ENCODE measurements at places on chromosomes 7 and 10.

GRCh38 chr10:131511391-131511790 is 199.9 kb upstream of the TCERG1L start:
- no peak for DNase-seq

- DNase-seq = no peak
These were observed 91.5 kb upstream of the EGR2 start for GRCh38 chr10:62907470-62908212.

GRCh38 chr7:8325067-8325466 is 63.1 kb upstream of the ICA1 start:
- no peak for DNase-seq

DNA sequence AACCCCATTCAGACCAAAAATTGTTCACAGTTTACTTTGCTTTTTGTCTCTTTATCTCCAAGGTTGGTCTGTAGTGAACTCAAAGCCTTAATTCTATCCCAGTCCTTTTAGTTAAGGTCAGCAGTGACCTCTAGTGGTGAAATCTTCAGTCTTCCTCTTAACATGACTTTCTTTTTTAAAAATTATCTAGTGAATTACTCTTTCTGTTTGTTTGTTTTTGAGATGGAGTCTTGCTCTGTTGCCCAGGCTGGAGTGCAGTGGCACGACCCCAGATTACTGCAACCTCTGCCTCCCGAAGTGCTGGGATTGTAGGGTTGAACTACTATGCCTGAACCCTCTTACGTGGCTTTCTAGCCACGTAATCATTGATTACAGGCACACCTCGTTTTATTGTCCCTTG is 25.0 kb downstream of the ZNF487 start:
- peak; percentile 0 for DNase-seq

DNA sequence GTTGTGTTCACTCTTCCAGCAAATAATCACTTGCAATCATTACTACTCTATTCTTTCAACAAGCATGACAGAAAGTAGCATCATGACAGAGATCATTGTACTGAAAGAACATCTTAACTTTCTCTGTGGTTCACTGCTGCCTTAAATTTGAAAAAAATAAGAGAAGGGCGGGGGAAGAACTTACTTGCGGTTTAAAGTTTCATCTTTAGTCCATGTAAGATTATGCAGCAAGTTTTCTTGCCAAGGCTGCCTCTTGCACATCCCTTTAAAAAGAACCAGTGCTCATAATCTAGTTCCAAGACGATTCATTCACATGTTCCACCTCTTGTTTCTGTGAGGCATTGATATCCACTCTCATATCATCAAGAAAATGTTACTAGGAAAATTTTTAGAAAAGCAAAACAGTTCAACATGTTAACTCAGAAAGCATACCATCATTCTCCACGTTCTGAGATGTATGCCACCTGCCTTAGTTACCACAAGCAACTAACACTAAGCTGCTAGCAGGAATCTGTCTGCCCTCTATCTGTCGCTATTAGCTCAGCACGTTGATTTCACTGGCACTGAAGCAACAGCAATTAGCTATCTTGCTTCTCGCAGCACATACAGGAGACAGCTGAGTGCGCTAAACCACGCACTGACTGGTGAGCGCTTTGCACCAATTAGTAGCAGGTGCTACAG is at the start of gene PCDH15:
Gene PCDH15, minus strand, starts transcription at position 491 of the 681 bp plus-strand sequence. CDS start 136,969 bp downstream, outside the sequence.
- DNase-seq = no peak

DNA sequence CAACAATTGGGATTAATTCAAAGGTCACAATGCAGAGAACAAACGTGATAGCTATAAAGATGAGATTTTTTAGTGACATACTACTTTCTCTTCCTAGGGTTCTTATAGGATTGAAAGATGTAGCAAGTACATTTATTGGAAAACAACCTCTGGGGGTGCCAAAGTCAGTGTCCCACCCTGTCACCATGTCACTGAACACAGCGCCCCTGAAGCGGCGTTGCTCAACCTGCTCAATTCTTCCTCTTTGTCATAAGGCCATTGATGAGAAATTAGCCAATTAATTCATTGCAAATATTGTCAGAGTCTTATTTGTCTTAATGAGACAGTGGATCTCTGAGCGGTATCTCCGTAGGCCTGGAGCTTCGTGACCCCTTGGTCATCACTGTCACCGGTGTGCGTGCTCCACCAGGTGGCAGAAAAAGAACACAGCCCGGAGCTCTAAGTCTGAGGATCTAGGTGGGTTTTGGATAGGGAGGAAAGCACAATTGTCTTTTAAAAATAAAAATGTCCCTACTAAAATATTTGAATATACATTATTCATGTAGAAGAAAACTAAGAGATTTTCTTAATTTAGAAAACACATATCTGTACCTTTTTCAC is 362.6 kb downstream of the PAXIP1 start:
- DNase-seq = no peak

GRCh38 chr10:116427671-116428070 is at the start of gene PNLIPRP3:
Gene PNLIPRP3, plus strand, starts transcription at chr10:116427847. Its CDS starts 166 bp downstream, at chr10:116428013.
- DNase-seq = no peak

- no peak for DNase-seq
These were observed 6.3 kb downstream of the ABCC2 start for GRCh38 chr10:99788598-99789256.

DNA sequence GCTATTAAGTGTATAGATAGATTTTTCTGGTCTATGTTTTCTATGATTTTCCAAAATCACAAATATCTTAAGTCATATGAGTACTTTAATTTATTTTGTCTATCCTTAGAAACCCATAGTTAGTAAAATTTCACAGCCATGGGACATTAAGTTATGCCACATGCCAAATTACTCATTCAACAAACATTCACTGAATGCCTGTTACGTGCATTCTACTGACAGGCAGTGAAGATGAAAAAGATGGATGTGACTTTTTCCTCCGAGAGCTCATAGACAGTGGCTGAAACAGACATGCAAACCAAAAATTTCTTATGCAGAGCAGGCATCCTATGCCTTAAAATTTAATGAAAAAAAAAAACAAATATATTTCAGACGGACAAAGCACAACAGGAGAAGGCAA is 84.9 kb downstream of the CHRM2 start:
- no peak for DNase-seq

DNA sequence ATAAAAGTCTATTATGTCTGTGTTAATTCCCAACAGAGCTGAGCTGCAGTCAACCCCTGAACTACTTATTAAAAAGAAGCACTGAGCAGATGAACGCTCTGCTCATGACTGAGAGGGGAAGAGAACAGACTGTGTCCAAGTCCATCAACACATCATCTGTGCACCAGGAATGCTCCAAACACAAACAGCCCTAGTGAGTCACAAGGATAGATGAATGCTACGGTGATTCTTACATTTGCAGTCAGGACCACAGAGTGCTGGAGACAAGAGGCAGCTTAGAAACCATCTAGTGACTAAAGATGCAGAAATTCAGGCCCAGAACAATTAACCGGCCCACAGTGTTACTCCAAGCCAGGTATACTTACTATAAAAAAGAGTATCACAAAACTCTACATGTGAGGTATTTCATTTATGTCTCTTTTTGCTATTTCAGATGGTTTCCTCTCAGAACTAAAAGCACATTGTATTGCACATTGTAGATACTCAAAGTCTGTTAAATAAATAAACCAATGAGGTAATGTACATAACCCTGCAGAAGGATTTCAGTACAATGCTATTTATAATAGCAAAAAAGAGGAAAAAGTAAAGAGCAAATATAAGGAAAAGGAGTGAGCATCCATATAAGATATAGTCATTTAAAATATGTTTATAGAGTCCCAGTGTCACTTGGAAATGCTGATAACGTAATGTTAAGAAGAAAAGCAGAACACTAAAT is 159.2 kb downstream of the KCNMA1 start:
- no peak for DNase-seq

GRCh38 chr10:70284542-70285475 is 1.0 kb upstream of the NPFFR1 start:
- no peak for DNase-seq

DNA sequence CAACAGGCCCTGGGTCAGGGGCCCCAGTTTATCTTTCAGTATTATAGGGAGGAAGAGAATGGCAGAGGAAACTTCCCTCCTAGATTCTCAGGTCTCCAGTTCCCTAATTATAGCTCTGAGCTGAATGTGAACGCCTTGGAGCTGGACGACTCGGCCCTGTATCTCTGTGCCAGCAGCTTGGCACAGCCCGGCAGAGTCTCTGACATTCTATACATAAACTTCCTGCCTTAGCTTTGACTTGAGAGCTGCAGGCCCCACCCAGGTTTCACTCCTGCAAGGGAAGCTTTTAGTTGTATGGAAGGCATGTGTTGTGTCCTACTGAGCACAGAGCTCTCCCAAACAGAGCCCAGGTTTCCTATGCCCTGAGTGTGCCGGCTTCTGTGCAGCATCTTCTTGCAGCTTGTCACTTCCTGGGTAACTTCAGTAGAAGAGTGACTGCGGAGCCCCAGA is 205.6 kb upstream of the PRSS58 start:
- DNase-seq = no peak

- DNase-seq = no peak
These were observed 702 bp downstream of the TMEM130 start for GRCh38 chr7:98869027-98869596.

- no peak for DNase-seq
These were observed 49.7 kb upstream of the INHBA start for GRCh38 chr7:41752615-41753014.

DNA sequence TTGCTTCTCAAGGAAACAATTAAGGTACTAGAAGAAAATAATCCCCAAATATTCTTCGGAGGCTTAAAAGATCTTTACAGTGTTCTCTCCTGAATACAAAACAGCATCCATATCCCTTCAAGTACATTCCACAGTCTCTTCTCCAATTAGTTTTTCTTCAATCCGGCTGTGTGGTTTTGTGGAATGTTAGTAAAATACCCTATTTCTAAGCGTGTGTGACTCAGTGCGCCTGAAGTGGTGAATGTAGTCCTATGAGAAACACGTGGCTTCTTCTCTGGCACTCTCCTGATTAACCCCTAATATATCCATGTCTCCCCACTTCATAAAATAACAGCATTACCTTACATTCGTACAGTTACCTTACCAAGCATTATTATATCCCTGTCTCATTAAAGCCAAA is 570.2 kb downstream of the ARL4A start:
- DNase-seq = no peak

DNA sequence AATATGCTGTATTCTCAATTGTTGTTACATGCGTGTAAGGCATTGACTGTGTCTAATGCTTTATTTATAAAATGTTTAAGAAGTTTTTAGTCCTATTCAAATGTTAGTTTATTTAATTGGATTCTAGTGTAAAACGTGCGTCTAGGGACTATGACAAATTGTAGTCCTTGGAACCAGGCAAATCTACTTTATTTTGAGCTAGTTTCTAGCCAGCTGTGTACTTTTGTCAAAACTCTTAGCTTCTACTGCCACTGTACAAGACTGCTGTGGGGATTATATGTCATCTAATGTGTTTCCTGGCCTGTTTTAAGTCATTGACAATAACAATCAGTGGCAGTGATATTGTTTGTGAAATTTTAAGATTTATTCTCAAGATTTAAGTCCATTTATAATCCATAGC is 220.5 kb upstream of the SEMA3D start:
- DNase-seq = no peak

DNA sequence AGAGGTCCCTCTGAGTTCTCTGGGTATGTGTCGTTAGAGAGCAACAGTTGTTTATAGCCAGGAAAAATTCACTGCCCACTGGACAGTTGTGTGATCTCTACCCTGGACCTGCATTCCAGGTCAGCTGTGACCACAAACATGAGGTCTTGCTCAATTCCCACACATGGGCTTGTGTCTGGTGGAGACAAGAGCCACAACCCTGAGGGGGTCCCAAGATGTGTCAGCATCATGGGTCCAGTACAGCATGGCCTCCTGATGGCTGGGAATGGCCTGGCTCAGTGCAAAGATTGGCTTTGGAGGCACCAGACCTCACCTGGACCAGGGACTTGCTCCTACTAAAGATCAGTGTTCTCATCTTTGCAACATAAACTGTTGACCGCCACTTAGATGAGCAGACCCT is 751.6 kb downstream of the GRID1 start:
- no peak for DNase-seq

DNA sequence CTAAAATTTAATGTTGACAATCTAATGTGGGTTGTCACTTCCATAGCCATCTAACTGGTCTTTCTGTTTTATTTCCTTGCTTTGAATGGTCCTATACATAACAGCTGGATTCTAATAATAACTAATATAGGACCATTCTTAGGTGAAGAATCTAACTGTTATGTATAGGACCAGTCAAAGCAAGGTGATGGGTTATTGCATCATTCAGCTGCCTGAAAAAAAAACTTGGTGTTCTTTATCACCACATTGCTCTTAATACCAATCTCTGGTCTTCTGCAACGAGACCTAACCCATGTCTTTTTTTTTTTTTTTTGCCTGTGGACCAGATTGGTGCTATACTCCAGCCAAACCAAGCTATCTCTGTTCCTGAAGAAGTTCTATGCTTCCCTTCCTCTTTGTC is 45.7 kb upstream of the SLC39A12 start:
- DNase-seq = no peak

- DNase-seq = no peak
These were observed 110.6 kb downstream of the TCERG1L start for GRCh38 chr10:131200856-131201470.

GRCh38 chr10:789831-790701 is 100.6 kb upstream of the DIP2C start:
- DNase-seq = no peak

GRCh38 chr7:91314591-91315323 is 50.5 kb downstream of the FZD1 start:
- no peak for DNase-seq

DNA sequence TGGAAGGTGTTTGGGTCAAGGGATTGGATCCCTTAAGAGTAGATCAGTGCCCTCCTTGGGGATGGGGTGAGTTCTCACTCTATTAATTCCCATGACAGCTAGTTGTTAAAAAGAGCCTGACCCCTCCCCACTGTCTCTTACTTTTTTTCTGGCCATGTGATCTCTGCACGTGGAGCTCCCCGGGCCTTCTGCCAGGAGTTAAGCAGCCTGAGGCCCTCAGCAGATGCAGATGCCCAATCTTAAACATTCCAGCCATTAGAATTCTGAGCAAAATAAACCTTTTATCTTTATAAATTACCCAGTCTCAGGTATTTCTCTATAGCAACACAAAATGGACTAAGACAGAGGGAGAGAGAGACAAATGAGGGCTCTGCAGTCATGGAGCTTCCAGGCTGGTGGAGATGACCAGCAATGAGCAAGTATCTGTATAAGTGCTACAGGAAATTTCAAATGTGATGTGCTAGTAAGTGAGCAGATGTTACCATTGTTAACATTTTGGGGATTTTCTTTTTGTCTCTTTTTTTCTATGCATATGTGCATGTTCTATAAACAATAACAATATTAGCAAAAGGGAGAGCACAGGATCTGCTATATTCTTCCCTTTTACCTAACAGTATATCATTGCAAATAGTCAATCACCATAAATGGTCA is 26.7 kb downstream of the PLPP4 start:
- no peak for DNase-seq

DNA sequence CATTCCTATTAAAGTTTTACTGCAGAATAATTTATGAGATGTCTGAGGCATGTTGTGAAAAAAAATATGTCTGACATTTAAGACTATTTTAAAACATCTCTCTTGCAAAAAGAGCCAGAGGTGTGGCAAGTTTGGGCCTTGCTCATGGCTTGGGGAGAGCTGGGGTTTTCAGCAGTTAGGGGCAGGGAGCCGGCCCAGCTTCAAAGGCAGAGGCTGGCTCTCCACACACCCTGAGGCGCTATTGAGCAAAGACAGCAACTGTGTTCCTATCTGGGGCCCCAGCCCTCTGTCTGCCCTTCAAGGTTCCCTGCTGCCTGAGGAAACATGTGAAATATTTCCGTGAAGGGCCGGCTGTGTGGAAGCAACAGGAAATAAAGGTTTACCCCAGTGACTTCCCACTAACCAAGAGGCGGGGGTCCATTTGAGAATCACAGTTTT is 94.0 kb downstream of the SORBS1 start:
- DNase-seq = no peak
